Transverse colon (tissue), 4 donors: ENCODE measurements at places on chromosomes 1 and 21.
A peak's percentile ranks its signal among the peaks of the same experiment; 100 is the strongest.

- H3K4me1 ChIP-seq, result peaks cover 46% of the 10 kb centered on the region
- H3K27ac ChIP-seq, result peak within 1 kb of the TSS; percentile 91
- no peaks in the 10 kb centered on the region for H3K36me3 ChIP-seq
- DNase-seq, result peak; percentile 93
- no peaks in the 10 kb centered on the region for H3K27me3 ChIP-seq
- H3K4me3 ChIP-seq, result peak within 1 kb of the TSS; percentile 94
Observed at GRCh38 chr1:208243967-208244916, at the start of gene PLXNA2. Gene PLXNA2, minus strand, starts transcription at chr1:208244384. Its CDS starts 26,462 bp downstream, at chr1:208217922.

DNA sequence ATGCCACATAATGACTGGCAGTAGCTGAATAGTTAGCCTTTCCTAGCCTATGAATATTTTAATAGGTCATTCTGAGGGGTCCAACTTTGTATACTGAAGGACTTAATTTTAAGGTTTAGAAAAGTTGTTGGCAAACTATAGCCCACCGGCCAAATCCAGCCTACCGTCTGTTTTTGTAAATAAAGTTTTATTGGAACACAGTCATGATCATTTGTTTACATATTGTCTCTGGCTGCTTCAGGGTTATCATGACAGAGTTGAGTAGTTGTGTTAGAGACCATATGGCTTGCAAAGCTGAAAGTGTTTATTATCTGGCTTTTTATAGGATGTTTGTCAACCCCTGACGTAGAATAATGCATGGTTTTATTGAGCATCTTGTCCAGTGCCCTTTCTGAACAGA lies 73.4 kb downstream of the NTMT2 start:
- DNase-seq, result no peak
- H3K27me3 ChIP-seq, result no peaks in the 10 kb centered on the region
- H3K36me3 ChIP-seq, result no peaks in the 10 kb centered on the region

GRCh38 chr1:43861337-43861736 lies 72.3 kb upstream of the ARTN start:
- no peak overlapping the region for H3K4me3 ChIP-seq
- no peak overlapping the region for H3K27ac ChIP-seq
- H3K36me3 ChIP-seq, result no peaks in the 10 kb centered on the region
- H3K4me1 ChIP-seq, result no peaks in the 10 kb centered on the region
- no peaks in the 10 kb centered on the region for H3K27me3 ChIP-seq

GRCh38 chr21:39094847-39095579 lies 88.2 kb downstream of the PSMG1 start:
- H3K27ac ChIP-seq, result peak overlapping the region; percentile 48
- H3K36me3 ChIP-seq, result no peaks in the 10 kb centered on the region
- no peaks in the 10 kb centered on the region for H3K4me1 ChIP-seq
- no peak overlapping the region for H3K4me3 ChIP-seq
- DNase-seq, result no peak

- DNase-seq, result no peak
- H3K4me1 ChIP-seq, result peaks cover 9% of the 10 kb centered on the region
Observed at GRCh38 chr1:37575692-37576091, 19.0 kb downstream of the DNALI1 start.

DNA sequence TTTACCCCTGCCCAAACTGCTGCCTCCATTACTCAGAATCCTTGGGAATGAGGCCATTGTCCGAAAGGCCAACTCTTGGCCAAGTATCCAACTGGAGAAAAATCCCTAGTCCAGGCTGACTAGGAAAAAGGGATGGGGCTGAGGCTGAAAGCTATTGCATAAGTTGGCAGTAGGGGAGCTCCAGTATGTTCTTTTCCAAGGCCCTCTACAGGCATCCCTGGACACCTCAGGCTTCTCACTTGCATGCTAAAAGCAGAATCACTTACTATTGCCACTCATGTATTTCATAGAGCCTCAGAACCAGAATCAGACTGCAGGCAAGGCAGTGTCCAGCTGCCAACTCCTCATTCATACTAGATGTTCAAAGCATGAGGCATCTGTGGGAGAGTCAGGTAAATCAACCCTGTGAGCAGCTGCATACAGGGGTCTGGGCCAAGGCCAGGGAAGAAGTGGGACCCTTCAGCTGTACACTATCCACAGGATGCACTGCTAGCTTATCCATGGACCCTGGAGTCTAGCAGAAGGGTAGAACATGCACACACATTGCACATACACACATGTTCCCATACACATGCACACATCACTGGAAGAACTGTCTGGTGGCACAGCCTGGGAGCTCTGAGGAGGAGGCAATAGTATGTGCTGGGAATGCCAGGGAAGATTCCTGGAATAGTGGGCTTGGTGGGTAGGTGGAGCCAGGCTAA lies 195.3 kb downstream of the C1orf94 start:
- H3K36me3 ChIP-seq, result no peaks in the 10 kb centered on the region
- H3K4me3 ChIP-seq, result no peak overlapping the region
- no peaks in the 10 kb centered on the region for H3K4me1 ChIP-seq

- no peak overlapping the region for H3K4me3 ChIP-seq
- DNase-seq, result no peak
- no peak overlapping the region for H3K27ac ChIP-seq
Observed at GRCh38 chr1:246775531-246776385, 51.5 kb downstream of the SCCPDH start.

DNA sequence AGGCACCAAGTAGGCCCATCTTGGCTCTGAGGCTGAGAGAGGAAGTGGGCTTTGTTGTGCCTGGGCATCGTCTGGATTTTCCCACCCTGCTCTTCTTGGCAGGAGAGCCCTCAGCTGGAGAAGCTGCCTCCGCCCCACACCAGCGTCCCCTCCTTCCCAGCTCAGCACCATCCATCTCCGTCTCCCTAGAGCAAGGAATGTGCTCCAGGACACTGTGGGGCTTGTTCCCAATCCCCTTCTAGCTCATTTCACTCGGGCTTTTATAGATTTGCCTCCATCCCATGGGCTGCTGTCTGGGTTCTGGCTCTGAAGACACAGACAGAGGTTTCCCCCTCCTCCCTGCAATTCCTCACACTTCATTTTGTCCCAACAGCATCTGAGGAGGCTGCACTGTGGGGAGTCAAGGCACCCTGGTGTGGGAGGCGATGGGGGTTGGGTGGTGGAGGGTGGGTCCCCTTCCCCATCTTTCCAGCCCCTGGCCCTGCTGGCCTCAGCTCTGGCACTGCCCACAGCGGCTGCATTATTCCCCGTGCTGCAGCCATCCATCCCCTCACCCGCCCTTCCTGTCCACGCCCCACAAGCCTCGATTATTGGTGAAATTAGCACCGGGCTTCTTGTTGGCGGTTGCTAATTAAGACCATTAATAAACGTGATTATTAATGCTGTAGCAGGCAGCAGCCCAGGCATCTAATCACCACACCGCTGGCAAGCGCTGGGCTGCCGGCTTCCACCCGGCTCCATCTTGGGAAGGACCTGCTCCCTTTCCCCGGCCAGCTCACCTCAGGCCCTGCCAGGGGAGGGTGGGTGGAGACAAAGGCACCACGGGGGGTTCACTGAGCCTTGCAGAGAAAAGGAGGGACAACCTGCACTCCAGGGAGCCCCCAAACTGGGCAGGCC lies 21.7 kb downstream of the RHBG start:
- no peaks in the 10 kb centered on the region for H3K4me1 ChIP-seq
- no peak for DNase-seq
- peaks cover 73% of the 10 kb centered on the region for H3K27me3 ChIP-seq
- no peak overlapping the region for H3K4me3 ChIP-seq

DNA sequence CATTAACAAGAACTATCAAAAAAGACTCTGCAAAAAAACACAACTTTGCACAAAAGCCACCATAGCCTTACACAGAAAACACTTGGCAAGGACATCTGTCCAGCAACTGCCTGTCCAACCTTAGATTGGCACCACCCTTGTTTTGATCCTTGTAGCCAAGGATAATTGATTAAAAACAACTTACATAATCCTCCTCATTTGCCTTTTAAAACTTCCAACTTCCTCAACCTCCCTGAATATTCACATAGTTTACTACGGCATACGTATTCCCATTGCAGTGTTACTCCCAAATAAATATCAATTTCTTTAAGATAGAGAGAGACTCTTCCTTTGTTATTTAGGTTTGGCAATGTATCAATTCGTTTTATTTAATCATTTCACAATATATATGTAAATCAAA lies 72.4 kb downstream of the AGBL4 start:
- H3K27me3 ChIP-seq, result no peaks in the 10 kb centered on the region
- no peak for DNase-seq
- H3K4me3 ChIP-seq, result no peak overlapping the region
- H3K4me1 ChIP-seq, result no peaks in the 10 kb centered on the region
- no peak overlapping the region for H3K27ac ChIP-seq

DNA sequence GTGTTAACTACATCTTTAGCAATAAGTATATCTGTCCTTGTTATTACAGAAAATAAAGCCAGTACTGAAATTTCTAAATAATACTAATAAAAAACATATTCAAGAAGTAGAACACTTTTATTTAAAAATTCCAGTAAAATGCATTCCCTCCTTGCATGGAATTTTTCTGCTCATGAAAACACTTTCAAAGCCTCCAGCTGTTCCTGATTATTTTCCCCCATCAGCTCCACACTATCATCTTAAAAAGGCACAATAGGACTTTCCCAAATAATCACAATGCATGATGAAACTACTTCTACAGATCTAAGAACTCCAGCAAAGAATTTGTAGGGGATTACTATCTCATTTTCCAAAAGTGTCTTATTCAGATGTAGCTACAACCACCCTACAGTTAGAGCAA lies 162.6 kb upstream of the USP25 start:
- no peak for DNase-seq
- no peaks in the 10 kb centered on the region for H3K27me3 ChIP-seq
- H3K4me1 ChIP-seq, result no peaks in the 10 kb centered on the region
- no peaks in the 10 kb centered on the region for H3K36me3 ChIP-seq
- H3K4me3 ChIP-seq, result no peak overlapping the region
- no peak overlapping the region for H3K27ac ChIP-seq

DNA sequence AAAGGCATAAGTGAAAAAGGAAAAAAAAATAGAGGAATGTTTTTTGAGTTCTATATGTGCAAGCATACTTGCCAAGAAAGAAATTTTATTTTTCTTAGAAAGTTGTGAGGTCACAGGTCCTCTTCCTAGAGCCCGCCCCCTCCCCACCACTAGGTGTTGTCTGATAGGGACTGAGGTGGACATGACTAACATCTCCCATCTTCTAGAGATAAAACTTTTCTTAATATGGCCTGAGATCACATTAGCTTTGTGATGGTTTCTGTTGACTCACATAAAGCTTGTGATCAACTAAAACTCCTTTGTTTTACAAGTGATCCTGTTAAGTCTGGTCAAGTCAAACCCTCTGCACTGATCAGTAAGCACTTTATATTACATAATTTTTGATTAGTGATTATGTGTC lies 33.4 kb upstream of the CITED4 start:
- peaks cover 4% of the 10 kb centered on the region for H3K4me1 ChIP-seq
- no peaks in the 10 kb centered on the region for H3K27me3 ChIP-seq
- no peaks in the 10 kb centered on the region for H3K36me3 ChIP-seq
- no peak overlapping the region for H3K4me3 ChIP-seq
- DNase-seq, result no peak

- H3K4me1 ChIP-seq, result peaks cover 24% of the 10 kb centered on the region
- H3K27me3 ChIP-seq, result peaks cover 14% of the 10 kb centered on the region
- no peaks in the 10 kb centered on the region for H3K36me3 ChIP-seq
- no peak overlapping the region for H3K4me3 ChIP-seq
- peak overlapping the region; percentile 78 for H3K27ac ChIP-seq
Observed at GRCh38 chr21:45079351-45079750, 5.0 kb downstream of the ADARB1 start.

- H3K27ac ChIP-seq, result no peak overlapping the region
- DNase-seq, result no peak
- peaks cover 33% of the 10 kb centered on the region for H3K4me1 ChIP-seq
- no peaks in the 10 kb centered on the region for H3K27me3 ChIP-seq
- H3K4me3 ChIP-seq, result no peak overlapping the region
Observed at GRCh38 chr1:27469334-27469733, 20.6 kb downstream of the WASF2 start.
